Stimulated activated CD8-positive, alpha-beta memory T cell treated with anti-CD3 and anti-CD28 coated beads, Interleukin-12 subunit alpha, Interleukin-12 subunit beta, amount 100 ng/mL, for 1 hour (primary cell): ENCODE measurements at places on chromosomes 5 and 9.

GRCh38 chr9:108811944-108812343, 43.8 kb downstream of the ACTL7B start:
- no peak for DNase-seq

DNA sequence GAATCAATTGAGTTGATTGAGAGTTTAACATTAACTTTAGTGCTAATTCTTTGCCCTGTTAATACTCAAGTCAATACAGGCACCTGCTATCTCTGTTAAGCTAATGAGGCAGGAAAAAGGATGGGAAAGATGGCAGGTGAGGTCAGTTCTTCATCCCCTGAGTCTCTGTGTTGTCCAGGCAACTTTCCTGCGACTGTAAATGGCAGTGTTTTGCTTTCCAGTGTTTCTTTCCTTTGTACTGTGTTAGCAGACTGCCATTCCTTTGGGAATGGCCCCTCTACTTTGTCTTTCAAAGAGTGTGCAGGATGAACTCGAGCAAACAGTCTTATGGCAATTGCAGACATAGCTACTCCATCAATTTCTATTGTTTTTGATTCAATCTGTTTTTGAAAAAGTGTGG, 202.2 kb upstream of the VLDLR start:
- no peak for DNase-seq

GRCh38 chr5:14445013-14445412, 136.6 kb upstream of the OTULINL start:
- no peak for DNase-seq

DNA sequence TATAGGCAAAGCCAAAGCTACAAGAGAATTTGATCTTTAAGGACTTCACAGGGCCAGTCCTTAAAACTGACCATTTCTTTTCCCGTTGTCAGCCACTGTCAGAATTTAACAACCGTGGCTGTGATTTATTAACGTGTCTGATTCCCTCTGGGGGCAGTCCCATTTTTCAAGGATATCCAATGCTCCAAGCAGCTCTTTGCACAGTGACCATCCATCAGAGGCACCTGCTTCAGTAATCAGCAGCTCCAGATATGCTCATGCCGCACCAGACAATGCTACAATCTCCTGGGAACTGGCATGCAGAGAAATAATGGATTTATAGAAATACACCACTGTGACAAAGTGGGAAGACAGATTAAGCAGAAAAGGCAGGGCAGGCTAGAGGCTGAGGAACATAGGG, 163.3 kb upstream of the PPP1R2B start:
- DNase-seq, result no peak

DNA sequence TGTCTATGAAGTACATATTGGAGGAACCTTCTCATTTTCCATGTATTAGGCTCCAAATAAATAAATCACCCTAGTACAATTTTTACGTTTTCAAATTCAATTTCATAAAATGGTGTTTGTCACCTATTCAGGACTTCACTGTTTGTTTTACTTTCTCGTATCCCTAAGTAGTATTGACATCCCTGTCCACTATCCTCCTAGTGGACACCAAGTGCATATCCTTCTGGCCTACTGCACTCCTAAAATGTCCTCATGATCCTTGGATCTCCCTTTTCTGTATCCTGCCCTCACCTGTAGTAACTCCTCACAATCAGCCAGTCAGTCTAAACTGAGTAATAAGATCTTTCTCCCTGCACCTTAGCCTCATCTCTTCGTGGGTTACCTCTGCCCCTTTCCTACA, 539.9 kb downstream of the DMRTA1 start:
- DNase-seq, result no peak

DNA sequence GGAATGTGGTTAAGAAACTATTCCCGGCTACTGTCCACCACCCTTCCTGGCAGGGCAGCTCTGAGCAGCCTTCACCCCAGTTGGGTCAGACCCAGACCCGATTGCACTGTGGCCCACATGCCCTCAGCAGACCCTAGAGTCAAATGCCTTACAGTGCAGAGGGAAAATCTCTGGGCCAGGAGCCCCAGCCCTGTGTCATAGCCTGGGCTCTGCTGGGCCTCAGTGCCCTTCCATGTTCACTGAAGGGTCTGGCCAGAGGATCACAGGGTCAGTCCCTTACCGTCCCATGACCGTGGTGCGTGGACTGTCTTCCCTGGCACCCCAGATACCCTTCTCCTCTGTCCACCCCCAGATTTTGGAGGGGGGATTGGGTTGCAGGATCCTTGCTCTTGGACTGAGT, 73.5 kb upstream of the COL5A1 start:
- no peak for DNase-seq

DNA sequence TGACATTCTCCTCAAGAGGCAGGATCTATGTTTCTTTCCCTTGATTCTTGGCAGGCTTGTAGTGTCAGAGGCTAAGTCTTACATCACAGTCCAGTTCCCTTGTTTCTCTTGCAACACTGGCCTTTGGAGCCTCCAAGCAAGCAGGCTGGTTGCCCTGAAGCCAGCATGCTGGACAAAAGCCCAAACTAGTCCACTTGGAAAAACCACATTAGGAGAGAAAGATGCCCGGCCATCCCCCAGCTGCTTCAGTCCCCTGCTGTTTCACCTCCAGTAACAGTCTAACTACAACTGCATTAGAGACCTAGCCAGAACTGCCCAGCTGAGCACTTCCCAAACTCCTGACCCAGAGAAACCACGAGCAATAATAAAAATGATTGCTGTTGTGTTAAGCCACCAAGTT, 87.6 kb downstream of the ADAMTS6 start:
- DNase-seq, result no peak

GRCh38 chr9:18473652-18474279, at the start of gene ADAMTSL1:
Gene ADAMTSL1, plus strand, starts transcription at chr9:18474153. Its CDS starts 80 bp downstream, at chr9:18474233.
- no peak for DNase-seq

DNA sequence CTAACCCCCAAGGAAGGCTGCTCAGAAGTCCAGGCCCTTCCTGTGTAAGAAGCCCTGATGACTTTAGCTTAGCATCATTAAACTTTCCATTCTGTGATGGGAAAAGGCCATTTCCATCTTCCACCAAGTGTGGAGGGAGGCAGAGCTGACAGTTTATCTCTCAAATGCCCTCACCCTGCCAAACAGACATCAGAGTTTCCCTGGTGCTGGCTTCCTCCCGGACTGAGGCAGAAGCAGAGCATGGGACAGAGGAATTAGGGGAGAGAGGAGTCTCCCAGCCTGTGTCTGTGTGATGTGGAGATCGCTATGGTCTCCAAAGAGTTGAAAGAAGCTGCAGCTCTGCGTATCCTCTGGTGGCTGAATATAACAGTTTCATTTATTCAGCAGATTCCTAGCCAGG, 57.4 kb upstream of the CTNNA1 start:
- DNase-seq, result no peak

DNA sequence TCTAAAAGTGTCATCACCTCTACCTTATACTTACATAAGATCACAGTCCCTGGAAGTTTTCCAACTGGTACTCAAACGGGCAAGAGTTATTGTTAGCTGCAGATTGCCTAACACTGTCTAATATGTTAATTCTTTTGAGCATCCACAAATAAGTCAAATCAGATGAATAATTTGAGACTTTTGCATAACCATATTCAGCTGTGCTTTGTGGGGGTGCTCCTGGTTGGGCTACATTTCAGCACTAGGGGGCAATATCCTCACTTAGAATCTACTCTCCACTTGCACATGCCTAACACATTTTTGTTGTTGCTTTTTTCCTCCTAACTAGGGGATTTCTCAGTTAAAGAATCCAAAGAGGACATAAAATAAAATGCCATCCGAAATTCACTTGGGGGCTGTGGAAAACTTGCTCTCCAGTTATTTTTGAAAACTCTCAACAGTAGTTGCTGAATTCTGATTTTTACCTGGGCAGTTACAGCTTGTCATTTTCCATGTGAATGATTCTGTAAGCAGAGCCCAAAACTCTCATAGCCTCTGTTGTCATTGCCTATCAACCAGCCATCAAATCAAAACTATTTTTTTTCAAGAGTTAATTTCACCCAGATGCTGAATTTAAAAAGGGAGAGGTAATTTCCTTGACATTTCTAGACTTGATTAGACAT, 71.5 kb downstream of the TRIM36 start:
- peak; percentile 6 for DNase-seq

DNA sequence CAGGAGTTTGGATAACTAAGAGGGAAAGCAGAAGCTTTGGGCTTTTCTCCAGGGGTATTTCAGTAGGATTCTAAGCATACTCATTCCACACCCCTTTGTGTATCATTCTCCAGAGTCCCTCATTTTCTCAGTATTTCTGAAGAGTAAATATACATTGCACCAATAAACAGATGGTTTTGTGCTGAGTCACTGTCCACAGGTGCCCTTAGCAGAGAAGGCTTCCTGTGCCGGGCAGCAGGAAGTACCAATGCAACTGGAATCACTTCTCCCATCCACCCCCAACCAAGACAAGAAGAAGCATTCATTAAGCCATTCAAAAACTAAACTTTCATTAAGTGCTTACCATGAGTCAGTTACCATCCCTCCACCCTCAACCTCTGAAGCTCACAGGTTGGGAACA, 3.6 kb upstream of the CCNJL start:
- DNase-seq, result no peak

DNA sequence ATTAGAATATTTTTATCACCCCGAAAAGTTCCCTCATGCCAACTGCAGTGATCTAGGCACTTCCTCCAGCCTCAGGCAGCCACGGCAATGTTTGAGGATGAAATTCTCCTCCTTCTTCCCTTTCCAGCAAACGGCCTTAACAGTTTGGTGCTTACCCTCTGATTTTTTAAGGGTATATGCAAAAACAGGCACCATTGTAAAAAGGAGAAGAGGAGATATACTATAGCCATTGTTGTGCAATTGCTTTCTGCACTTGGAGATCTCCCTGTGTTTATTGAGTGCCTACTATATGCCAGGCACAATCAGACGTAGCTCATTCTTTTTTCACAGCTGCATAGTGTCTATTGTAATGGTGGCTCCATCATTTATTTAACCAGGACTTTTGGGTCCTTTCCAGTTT, 29.4 kb downstream of the GSN start:
- no peak for DNase-seq

DNA sequence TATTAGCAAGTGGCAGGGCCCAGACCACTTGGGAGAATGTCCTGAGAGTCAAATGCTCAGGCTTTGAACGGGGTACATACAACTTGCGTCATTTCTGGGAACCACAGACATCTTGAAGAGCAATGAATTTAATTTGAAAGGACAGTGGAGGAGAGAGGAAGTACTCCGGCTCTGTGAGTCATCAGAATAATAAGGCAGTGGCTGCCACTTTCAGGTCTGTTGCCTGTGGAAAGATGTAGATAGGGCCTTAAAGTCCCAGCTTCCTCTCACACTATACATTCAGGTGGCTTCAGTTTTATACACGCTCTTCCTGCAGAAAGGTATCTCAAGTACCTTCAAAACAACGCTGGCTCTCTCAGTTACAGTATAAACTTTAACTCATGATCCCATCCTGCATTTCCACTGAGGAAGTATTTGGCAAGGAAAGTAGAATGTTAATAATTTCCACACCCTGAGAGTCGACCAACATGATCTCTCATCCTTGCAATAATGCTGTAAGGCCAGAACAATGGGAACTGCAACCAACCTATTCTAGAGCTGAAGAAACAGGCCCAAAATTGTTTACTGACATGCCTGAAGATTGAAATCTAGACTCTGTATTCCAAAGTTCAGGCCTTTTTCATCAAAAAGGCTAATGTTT, 6.8 kb upstream of the PRUNE2 start:
- no peak for DNase-seq

- DNase-seq, result no peak
Observed at GRCh38 chr5:173746047-173746646, 129.7 kb upstream of the BOD1 start.

DNA sequence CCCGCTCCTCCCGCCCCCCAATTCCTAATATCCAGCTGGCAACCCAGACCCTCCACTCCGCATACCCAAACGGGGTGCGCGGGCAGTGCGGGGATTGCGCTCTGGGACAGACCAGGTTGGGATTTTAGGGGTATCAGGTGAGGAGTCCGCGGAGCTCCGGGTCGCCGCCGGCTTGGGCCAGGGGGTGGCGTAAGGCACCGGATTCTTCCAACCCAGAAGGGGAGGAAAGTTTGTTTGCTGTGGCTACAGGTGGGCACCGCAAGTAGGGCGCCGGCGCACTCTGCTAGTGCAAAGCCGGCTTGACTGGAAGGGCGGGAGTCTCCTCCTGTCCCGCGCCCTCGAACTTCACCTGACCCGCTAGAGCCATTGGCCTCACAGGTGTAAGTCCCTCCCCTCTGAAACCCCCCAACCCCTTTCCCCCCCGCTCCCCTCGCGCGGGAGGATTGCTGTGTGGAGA, 709 bp downstream of the IQGAP2 start:
- DNase-seq, result peak; percentile 39

DNA sequence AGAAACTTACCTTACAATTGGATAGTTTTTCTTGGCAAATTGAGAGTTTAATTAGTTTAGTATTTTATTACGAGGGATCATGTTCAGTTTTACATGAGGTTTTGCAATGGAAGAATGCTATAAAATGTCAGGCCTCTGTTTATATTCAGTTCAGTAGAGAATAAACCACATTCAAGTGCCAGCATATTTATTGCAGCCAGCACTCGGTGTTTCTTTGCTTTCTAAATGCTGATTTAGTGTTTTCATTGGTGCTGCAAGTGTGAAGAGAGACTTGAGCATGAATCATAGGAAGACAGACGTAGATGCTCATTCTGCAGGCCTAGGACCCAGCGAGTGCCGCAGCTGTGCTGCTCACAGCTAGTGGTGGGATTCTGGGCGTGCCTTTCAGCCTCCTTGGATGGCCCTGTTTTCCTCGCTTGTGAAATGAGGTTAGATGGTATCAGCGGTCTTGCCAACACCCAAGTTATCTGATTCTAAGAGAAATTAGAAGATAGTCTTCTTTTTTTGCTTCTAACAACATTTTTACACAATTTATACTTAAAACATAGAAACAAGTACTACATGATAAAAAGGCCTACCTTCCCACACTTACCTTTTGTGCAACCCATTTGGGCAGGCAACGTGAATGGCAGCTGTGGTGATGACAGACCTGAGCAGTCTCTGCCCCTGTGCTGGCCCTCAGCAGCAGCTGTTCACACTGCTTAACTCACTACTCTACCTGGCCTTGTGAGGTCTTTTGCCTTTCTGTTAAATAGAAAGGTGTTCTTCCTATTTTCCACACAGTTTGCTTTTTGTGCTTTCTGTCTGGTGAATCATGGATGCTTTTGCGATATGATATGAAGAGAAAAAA, 26.8 kb upstream of the TNFAIP8 start:
- DNase-seq, result no peak

DNA sequence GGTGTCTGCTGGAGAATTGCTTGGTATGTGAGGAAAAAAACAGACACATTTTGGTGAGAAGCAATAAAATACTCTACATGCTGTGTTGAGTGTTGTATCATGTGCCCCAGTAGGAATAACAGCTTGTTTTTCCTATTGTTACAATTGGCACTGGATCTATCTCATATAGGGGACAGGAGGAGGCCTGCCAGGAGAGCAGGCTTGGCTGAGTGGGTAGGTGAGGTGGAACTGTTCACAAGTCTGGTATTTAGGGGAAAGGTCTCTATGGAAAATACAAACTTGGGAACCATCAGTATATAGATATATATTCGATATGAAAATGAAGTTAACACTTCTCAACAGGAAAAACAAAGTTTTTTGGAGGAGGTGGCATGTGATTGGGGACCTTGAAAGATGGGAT, 9.5 kb upstream of the SH3TC2 start:
- DNase-seq, result no peak
